ENCODE measurements at places on chromosomes 16 and 17.

GRCh38 chr17:71633391-71633849 is 487.4 kb upstream of the SOX9 start:
- H3K4me3 ChIP-seq, result no peak overlapping the region

DNA sequence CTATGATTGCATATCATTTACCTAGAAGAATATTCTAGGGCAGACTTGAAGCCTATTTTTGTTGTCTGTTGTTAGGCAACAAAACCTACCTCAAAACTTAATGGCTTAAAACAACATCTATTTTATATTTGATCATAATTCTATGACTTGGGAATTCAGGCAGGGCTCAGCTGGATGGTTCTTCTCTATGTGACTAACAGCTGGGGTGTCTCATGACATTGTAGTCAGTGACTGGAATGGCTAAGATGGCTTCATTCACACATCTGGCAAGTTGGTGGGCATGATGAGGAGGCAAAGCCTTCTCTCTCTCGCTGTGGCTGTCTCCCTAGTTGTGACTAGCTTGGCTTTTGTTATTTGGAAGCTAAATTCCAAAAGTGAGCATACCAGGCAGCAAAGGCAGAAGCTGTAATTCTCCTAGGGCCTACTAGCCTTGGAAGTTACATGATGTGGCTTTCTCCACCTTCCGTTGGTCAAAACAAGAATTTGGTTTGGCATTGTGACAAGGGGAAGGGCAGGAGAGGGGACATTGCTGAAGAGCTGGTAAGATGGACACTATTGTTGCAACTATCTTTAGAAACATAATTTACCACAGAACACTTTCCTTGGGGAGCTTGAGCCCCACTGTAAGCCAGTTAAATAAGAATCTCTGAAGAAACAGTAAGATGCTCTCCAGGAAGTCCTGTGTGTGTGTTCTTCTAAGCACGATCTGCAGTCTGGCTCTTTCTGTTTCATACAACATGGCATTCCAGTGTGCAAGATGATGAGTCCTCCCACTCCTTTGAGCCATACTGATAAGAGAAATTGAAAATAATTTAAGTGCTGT is 39.4 kb downstream of the ZNRF1 start:
- peaks cover 8% of the 10 kb centered on the region for H3K4me1 ChIP-seq
- H3K4me3 ChIP-seq, result no peak overlapping the region
- DNase-seq, result no peak
- H3K36me3 ChIP-seq, result peaks cover 16% of the 10 kb centered on the region
- peak overlapping the region; percentile 23 for H3K27ac ChIP-seq

DNA sequence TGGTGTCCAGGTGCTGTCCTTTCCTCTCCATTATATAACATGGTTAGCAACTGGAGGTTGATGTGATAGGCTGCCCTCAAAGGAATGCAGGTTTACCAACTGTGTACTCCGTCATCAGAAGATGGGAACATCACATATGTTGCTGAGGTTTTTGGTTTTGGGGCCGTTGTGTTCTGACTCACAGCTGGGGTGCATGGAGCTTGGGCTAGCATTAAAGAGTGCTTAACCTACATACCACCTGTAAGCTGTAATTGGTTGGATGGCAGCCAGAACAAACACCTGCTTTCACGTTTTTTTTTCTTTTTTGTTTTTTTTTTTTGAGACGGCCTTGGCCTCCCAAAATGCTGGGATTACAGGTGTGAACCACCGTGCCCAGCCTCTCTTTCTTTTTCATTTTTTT is 20.9 kb downstream of the TMEM11 start:
- no peak overlapping the region for H3K4me3 ChIP-seq
- H3K4me1 ChIP-seq, result peaks cover 18% of the 10 kb centered on the region
- H3K36me3 ChIP-seq, result peaks cover 11% of the 10 kb centered on the region
- DNase-seq, result peak; percentile 22
- H3K27ac ChIP-seq, result no peak overlapping the region
- no peaks in the 10 kb centered on the region for H3K27me3 ChIP-seq

DNA sequence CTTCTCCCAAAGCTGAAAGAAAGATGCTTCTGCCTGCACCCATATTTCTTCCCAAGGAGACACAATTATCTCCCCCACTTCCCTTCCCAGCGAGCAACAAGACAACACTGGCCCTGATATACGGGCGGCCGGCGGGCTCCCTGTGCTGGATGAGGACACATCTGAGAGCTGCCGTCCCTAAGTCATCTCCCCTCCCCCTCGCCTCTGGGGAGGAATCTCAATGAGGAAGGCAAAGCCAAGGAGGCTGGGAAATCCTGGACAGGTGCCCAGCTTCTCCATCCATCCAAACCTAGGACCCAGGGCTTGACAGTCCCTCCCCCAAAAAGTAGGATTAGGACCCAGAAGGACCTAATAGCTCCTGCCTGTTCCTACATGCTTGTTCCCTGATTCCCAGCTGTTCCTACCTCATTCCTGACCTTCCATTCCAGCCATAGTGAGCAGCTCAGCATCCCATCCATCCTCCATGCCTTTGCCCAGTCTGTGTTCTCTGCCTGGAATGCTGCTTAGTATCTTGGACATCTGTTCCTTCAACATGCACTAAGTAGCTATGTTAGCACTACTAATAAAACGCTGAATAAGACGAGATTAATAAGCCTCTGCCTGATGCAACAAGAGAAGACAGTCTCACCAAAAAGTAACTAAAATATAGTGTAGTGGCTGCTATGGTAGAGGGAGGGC is 167.9 kb downstream of the CCT6B start:
- H3K27ac ChIP-seq, result no peak overlapping the region
- peaks cover 11% of the 10 kb centered on the region for H3K27me3 ChIP-seq
- H3K4me3 ChIP-seq, result no peak overlapping the region
- no peak for DNase-seq
- no peaks in the 10 kb centered on the region for H3K4me1 ChIP-seq

- H3K4me3 ChIP-seq, result peak overlapping the region; percentile 27
- H3K27ac ChIP-seq, result peak overlapping the region; percentile 73
- no peaks in the 10 kb centered on the region for H3K27me3 ChIP-seq
- no peaks in the 10 kb centered on the region for H3K36me3 ChIP-seq
- H3K4me1 ChIP-seq, result peaks cover 26% of the 10 kb centered on the region
Observed at GRCh38 chr17:63434951-63435571, 11.0 kb downstream of the CYB561 start.

GRCh38 chr17:46032909-46033308 is 33.9 kb downstream of the STH start:
- DNase-seq, result no peak
- peaks cover 18% of the 10 kb centered on the region for H3K4me1 ChIP-seq
- no peak overlapping the region for H3K4me3 ChIP-seq
- no peaks in the 10 kb centered on the region for H3K27me3 ChIP-seq

GRCh38 chr17:7856011-7856810 is 1.1 kb downstream of the NAA38 start:
- DNase-seq, result no peak
- H3K27me3 ChIP-seq, result no peaks in the 10 kb centered on the region
- no peak overlapping the region for H3K27ac ChIP-seq
- H3K36me3 ChIP-seq, result peaks cover 2% of the 10 kb centered on the region
- peaks cover 13% of the 10 kb centered on the region for H3K4me1 ChIP-seq
- H3K4me3 ChIP-seq, result no peak overlapping the region

- H3K36me3 ChIP-seq, result no peaks in the 10 kb centered on the region
- no peak overlapping the region for H3K4me3 ChIP-seq
- peak; percentile 91 for DNase-seq
- no peak overlapping the region for H3K27ac ChIP-seq
Observed at GRCh38 chr17:76506408-76507345, 5.5 kb upstream of the RHBDF2 start.

- no peaks in the 10 kb centered on the region for H3K36me3 ChIP-seq
- H3K4me3 ChIP-seq, result no peak overlapping the region
- H3K27me3 ChIP-seq, result no peaks in the 10 kb centered on the region
- no peak for DNase-seq
- H3K4me1 ChIP-seq, result peaks cover 17% of the 10 kb centered on the region
Observed at GRCh38 chr16:53787423-53787822, 83.5 kb downstream of the FTO start.

DNA sequence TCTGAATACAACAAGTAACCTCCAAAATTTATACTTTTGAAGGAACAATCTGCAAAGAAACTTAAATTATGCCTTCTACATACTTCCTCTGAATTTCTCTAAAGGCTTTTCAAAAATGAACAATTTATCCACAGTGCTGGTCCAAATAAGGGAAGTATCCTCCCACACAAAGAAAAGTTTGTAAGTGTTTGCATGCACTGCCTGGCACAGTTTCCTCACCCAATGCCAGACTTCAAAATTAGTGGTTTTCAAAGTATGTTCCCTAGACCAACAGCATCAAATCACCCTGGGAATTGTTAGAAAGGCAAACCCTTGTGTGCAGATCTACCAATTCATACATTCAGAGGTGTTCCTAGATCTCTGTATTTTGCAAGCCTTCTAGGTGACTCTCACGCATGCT is 82.5 kb downstream of the PCTP start:
- no peaks in the 10 kb centered on the region for H3K4me1 ChIP-seq
- peaks cover 18% of the 10 kb centered on the region for H3K27me3 ChIP-seq
- H3K36me3 ChIP-seq, result no peaks in the 10 kb centered on the region
- H3K27ac ChIP-seq, result no peak overlapping the region
- H3K4me3 ChIP-seq, result no peak overlapping the region

GRCh38 chr17:59513934-59514841 is 51.2 kb upstream of the DHX40 start:
- H3K27me3 ChIP-seq, result no peaks in the 10 kb centered on the region
- no peaks in the 10 kb centered on the region for H3K4me1 ChIP-seq
- no peak overlapping the region for H3K27ac ChIP-seq

- H3K4me3 ChIP-seq, result no peak overlapping the region
- no peaks in the 10 kb centered on the region for H3K27me3 ChIP-seq
- H3K27ac ChIP-seq, result no peak overlapping the region
- no peaks in the 10 kb centered on the region for H3K36me3 ChIP-seq
- no peaks in the 10 kb centered on the region for H3K4me1 ChIP-seq
- DNase-seq, result no peak
Observed at GRCh38 chr16:23072084-23072599, 77.1 kb downstream of the USP31 start.

DNA sequence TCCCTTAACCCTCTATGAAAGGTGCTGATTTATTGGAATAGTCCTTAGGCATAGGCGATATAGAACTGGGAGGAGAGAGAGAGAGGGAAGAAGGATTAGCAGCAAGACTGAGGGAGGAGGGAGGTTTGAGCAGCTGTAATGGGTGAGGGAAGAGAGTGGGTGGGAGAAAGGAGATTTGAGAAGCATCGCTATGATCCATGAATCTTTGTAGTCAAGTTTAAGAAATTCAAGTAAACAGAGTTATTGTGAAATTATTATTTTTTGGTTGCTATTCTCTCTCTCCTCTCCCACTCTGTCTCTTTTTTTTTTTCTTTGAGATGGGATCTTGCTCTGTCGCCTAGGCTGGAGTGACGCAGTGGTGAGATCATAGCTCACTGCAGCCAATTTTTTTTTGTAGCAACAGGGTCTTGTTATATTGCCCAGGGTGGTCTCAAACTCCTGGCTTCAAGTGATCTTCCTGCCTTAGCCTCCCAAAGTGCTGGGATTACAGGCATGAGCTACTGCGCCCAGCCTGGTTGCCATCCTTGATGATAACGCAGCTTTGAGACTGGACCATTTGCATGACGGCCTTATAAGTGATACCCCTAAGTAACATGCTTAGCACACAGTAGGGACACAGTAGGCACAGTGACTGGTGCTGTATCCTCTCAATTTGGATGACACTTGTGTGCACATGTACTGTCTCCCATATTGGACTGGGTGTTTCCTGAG is 21.0 kb upstream of the TNS4 start:
- no peak overlapping the region for H3K4me3 ChIP-seq
- peaks cover 23% of the 10 kb centered on the region for H3K36me3 ChIP-seq
- peaks cover 36% of the 10 kb centered on the region for H3K4me1 ChIP-seq
- no peak for DNase-seq
- no peaks in the 10 kb centered on the region for H3K27me3 ChIP-seq
- H3K27ac ChIP-seq, result no peak overlapping the region

DNA sequence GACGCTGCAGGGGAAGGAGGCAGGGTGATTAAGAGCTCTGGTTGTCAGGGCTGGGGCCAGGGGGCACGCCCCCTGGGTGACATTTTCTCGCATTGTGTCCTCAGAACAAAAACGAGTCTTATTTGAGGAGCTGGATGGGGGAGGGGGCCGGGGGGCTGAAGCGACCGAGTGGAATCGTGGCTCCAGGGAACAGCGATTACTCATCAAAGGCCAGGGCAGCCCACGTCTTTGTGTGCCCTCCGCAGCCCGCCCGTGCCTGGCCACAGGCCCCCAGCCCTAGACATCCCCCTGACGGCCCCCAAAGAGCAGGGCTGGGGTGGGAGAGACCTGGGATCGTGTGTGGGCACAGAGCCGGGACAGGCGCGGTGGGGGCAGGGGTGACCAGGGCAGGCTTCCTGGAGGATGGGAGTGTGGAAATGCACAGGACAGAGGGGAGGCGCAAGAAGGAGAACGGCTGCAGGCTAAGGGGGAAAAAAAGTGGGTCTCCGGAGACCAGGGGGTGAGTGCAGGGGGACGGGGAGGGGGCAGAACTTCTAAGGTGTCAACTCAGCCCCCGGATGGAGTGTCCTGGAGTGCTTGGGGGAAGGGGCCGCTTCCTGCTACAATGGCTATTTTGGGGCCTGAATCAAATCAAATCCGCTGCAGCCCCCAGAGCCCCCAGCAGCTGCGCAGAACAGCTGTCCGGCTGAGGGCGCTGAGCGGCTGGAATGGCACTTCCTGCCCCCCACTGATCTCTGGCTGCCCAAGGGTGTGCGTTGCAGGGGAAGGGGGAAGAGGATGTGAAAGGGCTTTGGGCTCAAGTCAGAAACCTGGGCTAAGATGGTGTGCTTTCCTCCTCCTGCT is 24.0 kb upstream of the PHB1 start:
- no peaks in the 10 kb centered on the region for H3K4me1 ChIP-seq
- H3K27ac ChIP-seq, result no peak overlapping the region
- no peak for DNase-seq
- H3K27me3 ChIP-seq, result peaks cover 63% of the 10 kb centered on the region

- peaks cover 20% of the 10 kb centered on the region for H3K36me3 ChIP-seq
- peak overlapping the region; percentile 99 for H3K27ac ChIP-seq
- no peaks in the 10 kb centered on the region for H3K27me3 ChIP-seq
Observed at GRCh38 chr16:11784038-11784369, 13.1 kb downstream of the ZC3H7A start.

Data from activated T-cell treated with anti-CD3 and anti-CD28 coated beads, Interleukin-2, amount 50 U/mL, for 72 hours (primary cell).